ENCODE measurements at places on chromosomes 4 and X. TPM values are rescaled to one million over a fixed set of nuclear protein-coding genes. Genes with fewer than 3 reads are reported as not detected.

GRCh38 chrX:56219700-56220099 lies 12.5 kb upstream of the KLF8 start:
- DNase-seq, result no peak

DNA sequence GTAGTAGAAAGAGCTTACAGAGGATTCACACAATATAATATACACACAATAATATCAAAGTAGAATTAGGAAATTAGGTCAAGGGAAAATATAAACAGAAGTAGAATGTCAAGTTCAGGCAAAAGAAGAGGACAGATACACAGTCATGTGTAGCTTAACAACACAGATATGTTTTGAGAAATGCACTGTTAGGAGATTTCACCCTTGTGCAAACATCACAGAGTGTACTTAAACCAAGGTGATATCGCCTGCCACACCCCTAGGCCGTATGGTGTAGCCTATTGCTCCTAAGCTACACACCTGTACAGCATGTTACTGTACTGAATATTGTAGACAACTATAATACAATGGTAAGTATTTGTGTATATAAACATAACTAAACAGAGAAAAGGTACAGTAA lies 110.0 kb upstream of the EDNRA start:
- DNase-seq, result no peak

GRCh38 chr4:145316897-145317574 lies 136.6 kb upstream of the OTUD4 start:
- DNase-seq, result no peak

Gene AFF1
- total RNA-seq, result 72.1 TPM

Gene KDR
- total RNA-seq, result 13.9 TPM

Data from lower leg skin (tissue), 4 donors.